ENCODE measurements at places on chromosomes 4 and X.

DNA sequence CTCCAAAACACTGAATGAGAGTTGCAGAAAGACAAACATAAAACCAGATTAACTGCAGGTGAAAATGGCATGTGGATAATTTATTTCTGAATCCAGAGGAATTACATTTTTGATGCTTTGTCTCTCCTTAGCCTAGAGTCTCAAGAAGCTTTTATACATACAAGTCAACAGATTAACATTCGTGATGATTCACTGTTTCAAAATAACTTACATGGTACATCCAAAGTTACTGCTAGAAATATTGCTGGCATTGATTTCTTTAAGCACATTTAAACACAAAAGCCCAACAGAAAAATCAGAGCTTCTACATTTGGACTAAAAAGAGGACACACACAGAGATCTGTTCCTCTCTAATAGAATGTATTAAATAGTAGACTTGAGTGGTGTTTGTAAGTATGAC, 105.6 kb downstream of the AMELX start:
- no peak for DNase-seq

DNA sequence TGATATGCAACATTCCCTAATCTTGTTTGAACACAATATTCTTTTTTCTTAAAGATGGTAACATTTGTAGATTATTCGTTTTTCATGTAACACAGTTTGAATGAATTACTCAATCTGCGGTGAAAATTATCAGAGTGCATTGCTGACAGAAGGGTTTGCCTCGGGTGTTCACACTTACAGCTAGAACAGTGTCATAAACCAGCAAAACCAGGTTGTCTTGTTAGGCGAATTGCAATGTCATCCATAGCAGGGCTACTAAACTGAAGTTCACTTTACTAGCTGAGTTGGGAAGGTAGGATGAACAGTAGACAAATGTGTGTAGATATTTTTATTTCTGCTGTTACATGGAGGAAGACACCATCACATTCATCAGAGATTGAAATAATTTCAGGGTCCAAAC, 98.9 kb downstream of the SLC39A8 start:
- DNase-seq = no peak

DNA sequence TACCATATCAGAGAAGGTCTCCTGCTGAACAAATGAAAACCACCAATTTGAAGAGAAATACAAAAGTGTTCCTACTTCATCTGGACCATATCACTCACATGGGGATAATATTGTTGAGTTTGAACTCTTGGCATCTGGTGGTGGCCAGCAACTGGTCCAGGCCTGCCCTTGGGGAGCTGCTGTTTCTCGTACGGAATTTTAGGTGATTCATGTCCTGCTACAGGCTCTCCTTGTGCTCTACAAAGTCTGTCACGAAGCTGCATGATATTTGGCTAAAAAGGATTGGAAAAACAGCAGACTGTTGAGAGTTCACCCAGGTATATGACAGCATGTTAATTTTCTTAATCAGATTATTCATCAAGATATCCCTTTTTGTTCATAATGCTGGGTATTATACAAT, 42.2 kb downstream of the SEC31A start:
- DNase-seq = no peak

GRCh38 chrX:17814557-17814956, 46.5 kb downstream of the RAI2 start:
- DNase-seq = no peak

- DNase-seq = no peak
These were observed 18.2 kb downstream of the NAAA start for GRCh38 chr4:75922588-75922987.

- no peak for DNase-seq
These were observed 12.7 kb downstream of the ADGRA3 start for GRCh38 chr4:22502895-22503814.

- no peak for DNase-seq
These were observed 41.3 kb upstream of the ASMTL start for GRCh38 chrX:1493877-1494510.

GRCh38 chrX:152907084-152907651, 9.3 kb downstream of the ZNF185 start:
- no peak for DNase-seq

GRCh38 chrX:133648594-133648993, 233.3 kb upstream of the GPC4 start:
- DNase-seq = no peak

GRCh38 chrX:149979126-149979644, 40.9 kb upstream of the EOLA2 start:
- no peak for DNase-seq

DNA sequence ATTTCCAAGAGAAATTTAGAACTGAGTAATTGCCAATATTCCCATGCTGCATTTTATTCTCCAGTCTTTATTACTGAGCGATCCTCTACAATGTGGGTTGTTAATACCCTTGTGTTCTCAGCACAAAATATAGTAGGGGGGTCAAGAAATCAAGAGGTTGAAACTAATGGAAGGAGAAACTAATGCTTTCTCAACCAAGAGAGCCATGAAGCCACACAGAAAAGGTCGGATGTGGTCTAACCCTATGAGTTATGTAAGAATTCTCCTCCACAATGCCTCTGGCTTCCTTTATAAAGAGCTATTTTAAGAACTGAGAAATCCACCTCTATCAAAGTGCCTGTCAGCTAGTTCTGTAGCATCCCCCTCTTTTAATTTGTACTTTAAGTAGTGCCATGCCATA, 268.5 kb downstream of the CHIC1 start:
- no peak for DNase-seq

GRCh38 chrX:40733706-40734105, 1.6 kb downstream of the MED14 start:
- no peak for DNase-seq

DNA sequence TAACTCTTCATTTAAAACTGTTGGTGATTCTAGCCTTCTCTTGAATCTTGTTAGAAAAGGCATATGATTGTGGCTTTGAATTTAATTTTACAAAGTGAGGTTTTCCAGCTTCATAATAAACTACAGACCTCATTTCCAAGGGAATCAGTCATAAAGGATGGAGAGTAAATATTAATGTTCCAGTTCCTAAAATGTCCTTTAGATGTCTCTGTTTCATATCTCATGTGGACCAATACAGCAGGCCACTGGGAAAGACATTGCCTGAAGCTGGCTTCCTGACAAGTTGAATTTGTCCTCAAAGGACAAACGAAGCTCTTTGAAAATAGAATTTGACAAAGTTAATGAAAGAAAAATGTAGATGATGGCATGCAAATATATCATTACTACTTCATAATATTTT, 125.4 kb downstream of the ZNF330 start:
- peak; percentile 55 for DNase-seq

DNA sequence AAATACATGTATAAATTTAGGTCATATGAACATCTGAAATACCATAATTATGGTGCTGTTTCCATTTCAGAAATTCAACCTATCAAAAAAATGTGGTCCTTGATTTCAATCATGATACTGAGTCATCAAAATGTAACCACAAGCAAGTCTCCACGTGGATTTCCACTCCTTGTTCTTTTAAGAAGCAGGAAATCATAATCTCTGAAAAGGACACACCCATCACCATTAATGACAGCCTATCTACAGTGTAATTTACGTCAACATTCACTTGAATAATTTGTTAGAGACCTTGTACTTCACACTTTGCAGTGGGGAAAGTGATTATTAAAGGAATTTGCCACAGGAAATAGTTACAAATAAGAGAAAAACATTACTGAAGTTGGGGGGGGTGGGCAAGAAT, 17.7 kb upstream of the SLC7A11 start:
- no peak for DNase-seq

- peak; percentile 1 for DNase-seq
These were observed 32.4 kb downstream of the MAGEC1 start for GRCh38 chrX:141936080-141936479.

- DNase-seq = no peak
These were observed 58.5 kb upstream of the PABPC4L start for GRCh38 chr4:134260126-134260525.

- no peak for DNase-seq
These were observed 56.8 kb downstream of the HMGB2 start for GRCh38 chr4:173277340-173277739.

- DNase-seq = peak; percentile 80
These were observed 20.5 kb downstream of the TRIM61 start for GRCh38 chr4:164956766-164957643.

DNA sequence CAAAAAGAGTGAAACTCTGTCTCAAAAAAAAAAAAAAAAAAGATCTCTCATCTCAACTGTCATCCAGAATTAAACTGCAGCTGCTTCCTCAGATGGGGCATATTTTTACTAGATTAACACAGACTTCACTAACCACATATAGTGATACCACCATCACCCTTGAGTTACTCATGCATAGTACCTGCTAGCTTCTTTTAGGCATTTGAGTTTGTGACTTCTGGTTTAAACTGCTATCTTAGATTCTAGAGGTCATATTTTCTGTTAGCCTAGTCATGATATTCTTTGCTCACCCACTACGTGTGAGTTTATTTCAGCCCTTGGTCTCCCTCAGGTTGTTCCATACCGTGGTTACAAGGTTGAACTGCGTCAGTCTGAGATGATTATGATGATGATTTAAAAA, 154.9 kb upstream of the BMP3 start:
- no peak for DNase-seq

- no peak for DNase-seq
These were observed 6.6 kb upstream of the DDX60L start for GRCh38 chr4:168486912-168487281.

GRCh38 chr4:37891260-37892159, 626 bp downstream of the TBC1D1 start:
- no peak for DNase-seq

DNA sequence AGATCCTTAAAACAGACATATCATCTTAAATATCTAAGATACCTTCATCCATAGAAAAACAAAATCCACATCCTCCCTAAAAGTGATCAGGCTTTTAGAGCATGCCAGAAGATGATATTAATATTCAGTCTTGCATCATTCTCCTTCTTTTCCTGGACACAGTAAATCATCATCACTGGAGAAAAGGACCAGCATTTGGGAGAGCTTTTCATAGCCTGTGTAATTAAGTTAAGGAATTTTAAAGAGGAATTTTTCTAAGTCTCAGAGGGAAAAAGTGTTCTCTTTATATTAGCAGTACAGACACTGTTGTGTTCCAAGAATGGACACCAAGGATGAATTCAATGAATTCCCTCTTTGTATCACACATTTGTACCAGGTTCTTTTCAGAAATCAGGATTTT, 696 bp downstream of the SCRG1 start:
- no peak for DNase-seq

GRCh38 chr4:99965674-99966350, 15.7 kb upstream of the H2AZ1 start:
- DNase-seq = no peak

DNA sequence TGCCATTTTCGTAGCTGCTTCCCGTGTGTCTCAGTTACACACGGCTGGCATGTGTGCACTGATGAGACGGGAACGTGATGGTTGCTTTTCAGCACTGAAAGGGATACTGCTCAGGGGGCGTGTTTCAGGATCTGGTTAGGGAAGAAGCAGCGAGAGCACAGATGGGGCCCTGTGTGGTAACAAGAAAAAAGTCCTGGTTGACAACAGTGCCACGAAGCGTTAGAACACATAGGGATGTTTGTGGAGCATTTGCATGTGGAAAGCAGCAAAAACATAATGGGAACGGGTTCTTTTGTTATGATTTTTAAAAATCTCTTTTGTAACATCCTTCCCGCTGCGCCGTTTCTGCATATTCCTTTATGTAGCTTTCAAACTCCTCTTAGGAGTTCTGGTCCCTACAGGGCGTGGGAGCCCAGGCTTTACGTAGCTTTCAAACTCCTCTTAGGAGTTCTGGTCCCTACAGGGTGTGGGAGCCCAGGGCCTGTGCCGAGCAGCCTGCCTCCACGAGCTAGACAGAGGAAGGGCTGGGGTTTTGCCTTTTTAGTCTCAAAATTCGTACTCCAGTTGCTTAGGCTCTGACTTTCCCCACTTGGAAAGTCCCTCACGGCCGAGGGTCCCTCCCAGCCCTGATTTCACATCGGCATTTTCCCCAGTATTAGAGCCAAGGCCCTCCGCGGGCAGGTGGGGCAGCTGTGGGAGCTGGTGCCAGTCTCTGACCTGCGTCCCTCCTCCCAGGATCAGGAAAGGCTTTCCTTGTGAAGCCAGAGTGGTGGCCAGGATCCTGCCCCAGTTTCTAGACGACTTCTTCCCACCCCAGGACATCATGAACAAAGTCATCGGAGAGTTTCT, 11.0 kb upstream of the MSANTD1 start:
- no peak for DNase-seq

GRCh38 chr4:99677161-99677560, 19.5 kb upstream of the C4orf54 start:
- no peak for DNase-seq

DNA sequence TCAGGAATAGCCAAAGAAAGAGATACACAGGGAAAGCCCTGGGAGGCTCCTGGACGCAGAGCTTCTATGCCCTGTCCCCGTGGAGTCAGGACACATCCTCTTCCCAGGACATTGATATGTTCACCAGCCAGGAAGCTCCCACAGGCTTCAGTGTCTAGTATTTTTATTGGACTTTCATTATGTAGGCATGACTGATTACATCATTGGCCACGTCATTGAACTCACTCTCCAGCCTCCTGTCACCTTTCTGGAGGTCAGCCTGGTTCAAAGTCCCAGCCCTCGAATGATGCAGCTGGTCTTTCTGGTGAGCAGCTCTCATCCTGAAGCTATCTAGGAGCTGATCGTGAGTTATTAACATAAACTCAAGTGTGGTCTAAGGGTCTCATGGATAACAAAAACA, 104.1 kb downstream of the CPEB2 start:
- DNase-seq = no peak

GRCh38 chr4:126318376-126318775, 1003.6 kb downstream of the FAT4 start:
- DNase-seq = peak; percentile 9

- no peak for DNase-seq
These were observed 102.7 kb downstream of the PHOX2B start for GRCh38 chr4:41645728-41646390.

GRCh38 chr4:8817813-8818062, 53.9 kb downstream of the HMX1 start:
- DNase-seq = no peak

DNA sequence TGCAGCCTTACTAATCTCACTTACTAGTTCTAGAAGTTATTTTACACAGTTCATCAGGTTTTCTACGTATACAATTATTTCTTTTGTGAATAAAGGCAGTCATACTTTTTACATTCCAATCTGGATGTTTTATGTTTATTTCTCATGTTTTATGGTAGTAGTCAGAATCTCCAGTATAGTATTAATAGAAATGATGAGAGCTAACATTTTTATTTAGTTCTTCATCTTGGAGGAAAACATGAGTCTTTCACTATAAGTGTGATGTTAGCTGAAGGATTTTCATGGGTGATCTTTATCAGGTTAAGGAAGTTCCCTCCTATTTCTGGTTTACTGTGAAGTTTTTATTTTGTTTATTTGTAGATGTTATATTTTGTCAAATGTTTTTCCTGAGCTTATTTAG, 256.1 kb upstream of the GIMD1 start:
- DNase-seq = no peak

- DNase-seq = no peak
These were observed 161.0 kb downstream of the CPXCR1 start for GRCh38 chrX:88908056-88908455.

- DNase-seq = no peak
These were observed 148.9 kb upstream of the RBPJ start for GRCh38 chr4:26171941-26172340.
